ENCODE measurements at places on chromosomes 7 and 10.

GRCh38 chr10:22317771-22318565 lies 1.8 kb downstream of the COMMD3 start:
- DNase-seq, result no peak

DNA sequence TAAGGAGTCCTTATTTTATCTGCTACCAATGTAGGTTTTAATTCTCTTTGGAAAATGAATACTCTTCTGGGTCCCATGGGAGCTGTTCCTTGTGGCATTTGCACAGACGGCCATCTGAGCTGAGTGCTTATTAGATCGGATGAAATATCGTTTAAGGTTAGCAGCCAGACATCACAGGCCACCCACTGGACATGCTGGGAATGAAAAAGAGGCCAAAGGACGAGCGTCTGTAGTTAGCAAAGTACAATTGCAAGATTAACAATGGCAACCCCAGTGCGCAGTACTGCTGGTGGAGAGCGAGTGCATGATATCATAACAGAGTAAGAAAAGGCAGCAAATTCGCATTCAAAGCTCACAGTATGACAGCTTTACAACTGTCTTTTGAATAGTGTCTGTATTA lies 28.3 kb upstream of the CREB5 start:
- DNase-seq, result no peak

GRCh38 chr7:33039257-33039902 lies 23.2 kb downstream of the NT5C3A start:
- DNase-seq, result no peak

DNA sequence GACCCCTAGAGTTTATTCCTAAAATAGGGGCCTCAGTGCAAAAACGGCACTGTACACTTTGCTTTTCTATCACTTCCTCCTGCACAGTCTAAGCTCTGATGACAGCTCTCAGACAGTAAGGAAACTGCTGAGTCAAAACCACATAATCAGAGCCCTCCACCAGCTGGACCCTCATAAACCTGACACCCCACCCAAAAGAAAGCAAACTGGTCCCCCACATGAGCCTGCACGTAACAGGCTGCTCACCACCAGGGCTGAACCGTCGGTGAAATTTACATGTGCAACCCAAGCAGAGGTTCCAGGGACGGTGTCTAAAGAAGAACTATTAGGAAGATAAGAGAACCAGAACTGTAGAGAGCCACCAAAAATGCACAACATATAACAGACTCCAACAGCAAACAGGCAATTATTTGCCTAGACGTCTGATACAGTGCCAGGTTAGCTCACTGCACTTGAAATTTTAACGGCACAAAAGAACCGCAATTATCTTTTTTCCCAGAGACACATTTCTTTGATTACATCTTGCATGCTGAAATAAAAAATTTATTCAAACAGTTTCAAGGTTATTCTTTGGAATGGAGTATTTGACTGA lies 19.6 kb downstream of the SGMS1 start:
- no peak for DNase-seq

- DNase-seq, result no peak
These were observed 4.2 kb upstream of the MUC12 start for GRCh38 chr7:100965045-100965722.
